Left ventricle myocardium inferior (tissue), 1 donor: ENCODE measurements at places on chromosomes 16 and 17.

GRCh38 chr16:85586380-85587104, 26.6 kb upstream of the GSE1 start:
- peak; percentile 37 for DNase-seq

DNA sequence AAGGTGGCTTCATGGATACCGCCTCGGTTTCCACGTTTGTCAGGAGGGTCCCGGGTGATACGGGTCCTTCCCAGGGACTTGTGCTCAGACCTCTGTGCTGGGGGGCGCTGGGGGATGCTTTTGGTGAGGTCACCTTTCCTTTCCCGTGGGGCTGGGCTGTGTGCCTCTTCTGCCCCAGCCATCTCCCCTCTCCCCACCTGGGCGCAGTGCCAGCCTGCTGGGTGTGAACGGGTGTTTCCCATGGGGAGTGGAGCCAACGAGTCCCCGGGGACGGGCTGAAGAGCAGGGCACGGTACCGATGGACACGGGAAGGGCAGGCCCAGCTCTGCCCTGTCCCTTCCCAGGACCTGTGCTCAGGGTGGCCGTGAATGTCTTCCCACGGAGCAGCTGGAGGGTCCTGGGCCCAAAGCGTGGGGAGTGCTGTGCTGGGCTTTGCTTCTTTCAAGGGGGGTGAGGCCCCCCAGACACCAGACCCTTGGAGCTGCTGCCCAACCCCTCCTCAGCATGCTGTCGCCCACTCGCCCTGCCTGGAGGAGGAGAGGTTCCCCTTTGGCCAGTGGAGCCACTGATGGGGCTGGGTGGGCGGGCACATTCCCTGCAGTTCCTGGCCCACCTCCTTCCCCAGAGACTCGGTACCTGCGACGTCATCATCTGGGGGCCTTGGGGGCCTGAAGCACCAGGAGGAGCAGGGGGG, 15.5 kb downstream of the TELO2 start:
- DNase-seq, result no peak

DNA sequence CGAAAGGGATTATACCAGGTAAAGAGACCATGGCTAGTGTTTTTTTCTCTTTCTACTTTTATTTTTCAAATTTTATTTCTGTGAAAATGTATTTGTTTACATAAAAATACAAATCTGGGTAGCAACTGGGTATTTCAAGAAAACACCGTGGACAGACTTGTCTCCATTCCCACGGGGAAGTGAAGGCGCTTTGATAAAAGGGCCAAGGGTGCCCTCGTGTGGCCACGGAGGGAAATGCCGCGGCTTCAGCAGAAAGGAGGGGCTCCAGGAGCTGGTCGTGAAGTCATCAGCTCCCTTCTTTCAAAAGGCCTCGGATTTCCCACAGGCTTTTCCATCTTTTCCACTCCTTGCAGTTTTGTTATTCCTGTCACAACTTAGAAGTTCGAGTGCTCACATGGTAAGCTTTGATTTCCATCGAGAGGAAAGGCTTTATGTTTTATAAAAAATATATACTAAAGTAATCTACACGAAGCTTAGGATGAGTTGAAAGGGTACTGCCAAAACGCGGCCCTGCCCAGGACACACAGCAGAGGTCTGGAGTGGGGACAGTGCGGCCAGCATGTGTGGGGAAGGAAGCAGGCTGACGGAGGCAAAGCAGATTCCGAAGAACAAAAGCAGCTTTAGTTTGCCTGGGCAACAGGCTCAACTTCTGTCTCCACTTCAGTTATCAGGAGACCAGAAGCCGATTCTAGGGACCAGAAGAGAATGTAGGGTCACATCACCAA, 15.3 kb upstream of the MNT start:
- DNase-seq, result peak; percentile 88

- no peak for DNase-seq
These were observed 16.9 kb downstream of the HASPIN start for GRCh38 chr17:3740611-3741073.

DNA sequence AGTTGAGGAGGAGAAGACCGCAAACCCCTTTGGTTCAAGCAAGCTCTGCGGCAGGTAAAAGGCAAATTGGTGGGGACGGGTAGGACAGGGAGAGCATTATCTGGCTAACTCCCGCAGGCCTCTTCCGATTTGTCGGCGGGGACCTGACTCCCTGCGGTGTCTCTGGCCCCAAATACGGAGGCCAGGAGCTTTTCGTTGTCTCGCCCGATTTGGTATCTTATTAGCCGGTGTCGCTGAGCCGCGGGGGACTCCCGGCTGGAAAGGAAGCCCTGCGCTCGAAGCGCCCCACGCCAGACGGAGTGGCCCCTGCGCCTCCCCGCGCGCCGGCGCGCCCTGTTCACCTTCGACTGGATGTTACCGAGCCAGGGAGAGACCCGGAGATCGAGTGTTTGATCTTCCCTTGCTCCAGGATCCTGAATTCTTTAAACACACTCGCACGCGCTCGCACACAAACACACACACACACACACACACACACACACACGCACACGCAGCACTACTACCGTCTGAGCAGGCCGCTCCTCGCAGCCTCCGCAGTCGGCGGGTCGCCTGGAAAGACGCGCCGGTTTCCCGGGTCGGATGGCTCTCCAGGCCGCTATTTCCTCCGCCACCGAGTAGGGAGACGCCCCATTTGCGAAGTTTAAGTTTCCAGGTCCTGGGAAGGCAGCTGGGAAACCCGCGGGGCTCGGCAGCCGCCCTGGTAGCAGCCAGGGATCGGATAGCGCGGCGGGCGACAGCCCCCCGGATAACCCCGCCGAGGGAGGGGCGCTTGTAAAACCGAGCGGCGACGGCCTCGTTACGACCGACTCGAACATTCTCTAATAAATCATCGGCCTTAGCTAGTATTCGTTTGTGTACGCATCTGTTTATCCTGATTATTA, 3.3 kb downstream of the PRAC1 start:
- DNase-seq, result no peak

GRCh38 chr16:53058441-53058840, 3.6 kb downstream of the CHD9 start:
- DNase-seq, result no peak

GRCh38 chr17:50117202-50118051, 12.5 kb downstream of the SAMD14 start:
- no peak for DNase-seq

DNA sequence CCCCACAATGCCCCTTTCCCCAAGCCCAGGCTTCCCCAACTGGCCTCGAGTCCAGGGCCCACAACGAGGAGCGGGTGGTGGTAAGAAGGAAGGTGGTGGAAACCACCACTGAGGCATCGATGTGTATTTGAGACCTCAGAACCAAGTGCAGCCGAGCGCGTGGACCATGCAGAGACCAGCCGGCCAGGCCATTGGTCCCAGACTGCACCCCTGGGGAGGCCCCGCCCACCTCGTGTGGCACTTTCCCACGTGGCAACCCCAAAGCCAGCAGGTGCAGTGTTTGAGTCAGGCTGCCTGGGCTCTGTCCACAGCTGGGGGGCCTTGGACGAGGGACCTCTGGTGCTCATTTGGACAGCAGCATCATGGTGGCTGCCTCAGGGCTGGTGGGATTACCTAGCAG, 28.1 kb upstream of the BAHCC1 start:
- DNase-seq, result no peak

- DNase-seq, result no peak
These were observed 59.9 kb downstream of the RPH3AL start for GRCh38 chr17:292531-293382.

DNA sequence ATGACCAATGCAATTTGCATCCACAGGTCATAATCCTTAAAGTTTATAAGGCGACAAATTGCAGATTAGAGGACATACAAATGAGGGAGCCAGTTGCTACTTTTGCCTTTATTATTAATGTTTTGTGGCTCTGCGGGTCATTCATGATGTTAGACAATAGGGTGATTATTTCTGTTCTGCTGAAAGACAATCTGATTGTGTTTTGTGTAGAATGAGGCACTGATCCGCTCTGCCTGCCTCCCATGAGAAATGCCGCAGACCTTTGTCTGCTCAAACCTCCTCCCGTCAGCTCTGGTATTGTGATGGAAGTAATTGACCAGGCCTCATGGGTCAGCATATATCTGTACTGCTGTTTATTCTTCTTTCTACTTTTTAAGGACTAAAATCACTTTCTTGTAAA, 224.9 kb downstream of the PRKCA start:
- DNase-seq, result no peak

- DNase-seq, result no peak
These were observed 3.4 kb upstream of the MLLT6 start for GRCh38 chr17:38701504-38702165.

DNA sequence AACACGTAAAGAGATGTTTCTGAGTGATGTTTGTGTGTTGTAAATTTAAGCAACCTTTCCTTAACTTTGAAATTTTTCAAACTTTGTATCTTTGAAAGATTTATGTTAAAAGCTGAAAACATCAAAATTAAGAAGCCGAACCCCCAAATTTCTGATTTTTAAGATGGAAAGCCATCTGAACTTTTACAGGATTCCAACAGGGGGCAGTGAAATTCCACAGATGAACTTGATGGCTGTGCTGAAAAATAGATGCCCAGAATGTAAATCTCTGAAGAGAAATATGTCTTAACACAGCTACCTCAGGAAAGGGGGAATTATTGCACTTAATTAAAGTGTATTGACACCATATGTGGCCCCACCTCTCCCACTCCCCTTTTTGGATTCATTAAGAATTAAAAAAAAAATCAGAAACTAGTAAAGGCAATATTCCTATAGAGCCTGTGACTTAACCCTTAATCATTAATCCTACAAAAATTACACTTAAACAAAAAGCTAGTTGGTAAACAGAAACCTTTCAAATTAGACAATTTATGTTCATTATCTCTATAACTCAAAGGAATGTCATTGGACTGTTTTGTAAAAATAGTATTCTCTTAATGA, 597.9 kb downstream of the KCNJ2 start:
- DNase-seq, result no peak

GRCh38 chr16:65547772-65548446, 426.0 kb upstream of the CDH11 start:
- DNase-seq, result no peak

DNA sequence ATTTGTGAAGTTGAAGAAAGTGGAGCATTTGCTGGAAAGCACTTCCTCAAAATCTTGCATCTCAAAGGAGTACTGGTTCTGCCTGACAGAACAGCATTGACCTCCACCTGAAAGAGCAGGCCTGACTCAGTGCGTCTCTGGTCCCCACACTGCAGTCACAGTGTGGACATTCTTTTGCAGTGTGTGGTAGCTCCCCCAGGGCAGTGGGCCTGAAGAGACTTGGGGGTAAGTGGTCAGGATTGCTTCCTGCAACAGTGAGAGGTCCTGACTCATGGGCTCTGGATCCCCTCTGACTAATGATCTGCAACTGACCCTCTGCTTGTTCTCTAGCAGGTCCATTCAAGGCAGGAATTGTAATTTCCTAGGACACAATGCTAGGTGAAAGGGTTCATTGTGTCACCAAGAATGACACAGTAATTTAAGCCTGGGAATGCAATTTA, 204.9 kb upstream of the KCNJ16 start:
- no peak for DNase-seq

GRCh38 chr17:32515677-32516383, 29.0 kb downstream of the CDK5R1 start:
- DNase-seq, result no peak

- no peak for DNase-seq
These were observed 67.1 kb downstream of the MGAT5B start for GRCh38 chr17:76935331-76935730.

DNA sequence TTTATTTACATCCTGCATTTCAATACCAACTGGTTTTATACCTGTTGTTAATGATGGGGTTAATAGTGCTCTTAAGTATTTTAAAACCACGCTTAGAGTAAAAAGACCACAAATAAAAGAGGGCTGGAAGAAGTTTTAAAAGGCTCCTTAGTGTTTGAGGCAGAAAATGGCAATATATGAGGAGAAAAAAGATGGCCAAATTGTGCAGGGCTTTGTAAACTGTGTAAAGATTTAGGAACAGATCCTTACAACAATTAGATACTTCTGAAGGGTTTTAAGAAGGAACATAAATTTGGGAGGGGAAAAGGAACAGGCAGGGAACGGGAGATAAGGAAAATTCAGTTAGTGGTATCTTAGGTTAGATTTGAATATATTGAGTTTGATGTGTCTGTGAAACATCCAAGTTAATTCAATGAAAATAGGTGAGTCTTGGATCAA, 12.7 kb downstream of the CDC27 start:
- no peak for DNase-seq

- DNase-seq, result no peak
These were observed 66.2 kb downstream of the TNFRSF13B start for GRCh38 chr17:16905593-16906191.

DNA sequence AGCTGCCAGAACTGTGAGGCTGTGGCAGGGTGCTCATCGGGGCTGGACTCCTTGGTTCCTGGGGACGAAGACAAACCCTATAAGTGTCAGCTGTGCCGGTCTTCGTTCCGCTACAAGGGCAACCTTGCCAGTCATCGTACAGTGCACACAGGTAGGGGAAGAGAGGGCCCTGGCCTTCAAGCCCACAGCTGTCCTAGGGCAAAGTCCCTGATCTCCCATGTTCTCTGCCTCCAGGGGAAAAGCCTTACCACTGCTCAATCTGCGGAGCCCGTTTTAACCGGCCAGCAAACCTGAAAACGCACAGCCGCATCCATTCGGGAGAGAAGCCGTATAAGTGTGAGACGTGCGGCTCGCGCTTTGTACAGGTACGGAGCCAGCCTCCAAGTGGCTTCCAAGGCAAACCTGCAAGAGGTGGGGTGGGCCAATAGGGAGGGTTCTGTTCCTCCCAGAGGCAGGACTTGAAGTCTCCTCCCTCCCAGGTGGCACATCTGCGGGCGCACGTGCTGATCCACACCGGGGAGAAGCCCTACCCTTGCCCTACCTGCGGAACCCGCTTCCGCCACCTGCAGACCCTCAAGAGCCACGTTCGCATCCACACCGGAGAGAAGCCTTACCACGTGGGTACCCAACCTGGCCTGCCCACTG, 3.7 kb downstream of the BCL6B start:
- DNase-seq, result no peak

GRCh38 chr16:1678500-1679098, 520 bp downstream of the JPT2 start:
- no peak for DNase-seq

DNA sequence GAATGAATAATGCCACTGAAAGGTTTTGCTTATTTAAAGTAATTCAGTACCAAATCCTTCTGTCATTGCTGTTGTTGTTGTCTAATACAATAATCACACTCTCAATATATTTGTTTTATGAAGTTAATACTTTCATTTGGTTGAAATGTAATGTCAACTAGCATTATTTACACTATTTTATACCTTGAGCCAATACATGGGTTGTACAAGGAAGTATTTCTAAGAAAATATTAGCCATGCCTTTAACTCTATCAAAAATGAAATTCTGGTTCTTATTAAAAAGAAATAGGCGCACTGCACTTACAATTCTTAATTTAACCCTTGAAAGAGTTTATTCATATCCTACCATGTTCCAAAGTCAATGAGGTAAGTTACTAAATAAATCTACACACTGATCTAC, 17.6 kb upstream of the ABCA10 start:
- no peak for DNase-seq

DNA sequence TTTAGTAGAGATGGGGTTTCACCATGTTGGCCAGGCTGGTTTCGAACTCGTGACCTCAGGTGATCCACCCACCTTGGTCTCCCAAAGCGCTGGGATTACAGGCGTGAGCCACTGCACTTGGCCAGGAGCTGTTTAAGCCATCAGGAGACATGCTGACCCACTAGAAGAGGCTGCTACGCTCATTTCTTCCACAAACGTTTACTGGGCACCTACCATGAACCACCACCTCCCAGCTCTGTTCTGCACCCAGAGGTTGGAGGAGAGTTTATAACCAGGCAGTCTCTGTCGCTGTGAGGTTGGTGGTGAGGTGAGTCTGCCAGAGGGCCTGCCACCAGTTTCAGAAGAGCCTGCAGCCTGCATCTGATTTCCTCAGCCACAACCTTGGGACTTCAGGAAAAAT, 51.8 kb downstream of the SF3B3 start:
- DNase-seq, result no peak

GRCh38 chr17:41352597-41353366, 2.2 kb upstream of the KRT33A start:
- no peak for DNase-seq
